Hypothalamus (tissue), 51 donors: ENCODE measurements at places on chromosomes 1 and 21.

GRCh38 chr1:236089046-236089773, 24.3 kb upstream of the NID1 start:
- no peak for DNase-seq

- DNase-seq: no peak
Measured at GRCh38 chr1:230501849-230502248, 75.7 kb upstream of the PGBD5 start.

GRCh38 chr1:17569200-17570139, 30.0 kb downstream of the ARHGEF10L start:
- peak; percentile 69 for DNase-seq

- DNase-seq: no peak
Measured at GRCh38 chr1:214976665-214977064, 105.9 kb upstream of the KCNK2 start.

DNA sequence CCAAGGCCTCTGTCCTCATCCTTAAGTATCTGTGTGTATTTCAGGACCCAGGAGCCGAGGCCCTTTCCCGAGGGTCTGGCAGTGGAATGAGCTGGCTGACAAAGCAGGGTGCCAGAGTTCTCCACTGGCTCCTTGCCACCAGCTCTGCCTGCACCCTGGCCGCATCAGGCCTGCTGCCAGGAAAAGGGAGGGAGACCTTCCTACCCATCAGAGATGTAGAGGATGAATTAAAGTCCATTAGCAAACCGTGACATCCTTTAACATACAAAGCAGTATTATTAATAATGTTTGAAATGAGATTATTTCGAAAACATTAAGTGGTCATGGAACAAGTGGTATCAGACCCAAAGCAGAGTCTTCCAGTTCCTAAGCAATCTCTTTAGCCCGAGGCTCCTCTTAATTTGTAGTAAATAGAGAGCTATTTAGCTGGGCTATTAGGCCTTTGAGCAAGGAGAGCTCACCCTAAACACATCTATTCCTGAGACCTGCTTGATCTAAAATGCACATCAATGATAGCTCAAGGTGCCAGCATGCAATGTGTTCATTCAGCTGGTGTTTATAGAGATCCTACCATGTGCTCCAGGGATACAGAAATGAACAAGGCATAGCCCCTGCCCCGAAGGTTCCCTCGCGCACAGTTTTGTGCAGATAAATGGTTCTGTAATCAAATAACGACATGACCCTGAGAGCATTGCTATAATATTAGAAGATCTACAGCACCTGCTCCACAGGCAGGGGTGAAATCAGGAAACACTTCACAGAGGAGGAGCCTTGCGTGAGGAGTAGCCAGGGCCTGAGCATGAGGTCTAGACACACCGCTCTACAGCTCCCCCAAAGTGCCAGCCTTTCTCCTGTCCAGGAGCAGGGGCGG, 44.0 kb downstream of the FAM163A start:
- no peak for DNase-seq

DNA sequence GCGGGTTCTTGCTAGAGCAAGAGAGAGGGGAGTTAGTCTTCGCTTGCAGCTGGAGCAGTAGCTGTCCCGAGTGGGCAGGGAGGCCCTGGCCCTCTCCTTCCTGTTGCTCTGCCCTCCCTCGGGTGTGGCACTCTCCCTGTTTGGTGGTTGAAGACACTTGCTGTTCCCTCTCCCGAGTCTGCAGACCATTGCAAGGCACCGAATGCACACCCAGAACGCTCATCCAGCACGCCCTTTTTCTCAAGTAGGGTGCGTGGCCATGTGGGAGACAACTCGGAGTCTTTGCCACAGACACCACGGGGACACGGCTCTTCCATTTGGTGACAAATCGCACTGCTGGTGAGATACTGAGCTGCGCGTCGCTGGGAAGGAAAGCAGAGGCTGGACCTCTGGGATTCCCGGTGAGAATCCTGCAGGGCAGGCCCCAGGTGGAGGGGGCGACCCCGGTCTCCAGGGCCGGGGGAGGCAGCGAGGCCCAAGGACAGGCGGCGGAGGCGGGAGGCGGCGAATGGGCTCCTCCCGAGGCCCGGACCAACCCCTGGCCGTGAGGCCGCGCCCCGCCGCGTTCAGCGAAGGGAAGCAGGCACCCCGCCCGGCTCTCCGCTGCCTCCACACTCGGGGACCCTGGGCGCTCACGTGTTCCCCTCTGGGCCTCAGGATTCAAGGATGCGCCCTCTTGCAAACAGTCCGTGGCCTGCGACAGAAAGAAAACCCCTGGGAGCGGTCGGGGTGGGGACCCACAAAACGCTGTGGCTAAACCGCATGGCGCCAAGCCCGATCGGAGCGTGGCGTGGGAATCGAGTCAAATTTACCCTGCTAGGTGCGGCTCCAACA, 10.4 kb upstream of the TMEM200B start:
- DNase-seq: no peak

DNA sequence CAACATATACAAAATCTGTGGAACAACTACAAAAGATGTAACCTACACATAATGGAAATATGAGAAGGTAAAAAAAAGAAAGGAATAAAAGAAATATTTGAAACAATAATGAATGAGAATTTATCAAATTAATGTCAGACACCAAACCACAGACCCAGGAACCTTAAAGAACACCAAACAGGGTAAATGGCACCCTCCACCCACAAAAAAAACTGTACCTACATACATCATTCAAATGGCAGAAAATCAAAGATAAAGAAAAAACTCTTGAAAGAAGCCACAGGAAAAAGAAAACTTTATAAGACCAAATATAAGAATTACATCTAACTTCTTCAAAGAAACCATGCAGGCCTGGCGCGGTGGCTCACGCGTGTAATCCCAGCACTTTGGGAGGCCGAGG, 54.0 kb downstream of the IL12RB2 start:
- no peak for DNase-seq

GRCh38 chr1:111406321-111406768, 21.2 kb downstream of the OVGP1 start:
- DNase-seq: no peak

DNA sequence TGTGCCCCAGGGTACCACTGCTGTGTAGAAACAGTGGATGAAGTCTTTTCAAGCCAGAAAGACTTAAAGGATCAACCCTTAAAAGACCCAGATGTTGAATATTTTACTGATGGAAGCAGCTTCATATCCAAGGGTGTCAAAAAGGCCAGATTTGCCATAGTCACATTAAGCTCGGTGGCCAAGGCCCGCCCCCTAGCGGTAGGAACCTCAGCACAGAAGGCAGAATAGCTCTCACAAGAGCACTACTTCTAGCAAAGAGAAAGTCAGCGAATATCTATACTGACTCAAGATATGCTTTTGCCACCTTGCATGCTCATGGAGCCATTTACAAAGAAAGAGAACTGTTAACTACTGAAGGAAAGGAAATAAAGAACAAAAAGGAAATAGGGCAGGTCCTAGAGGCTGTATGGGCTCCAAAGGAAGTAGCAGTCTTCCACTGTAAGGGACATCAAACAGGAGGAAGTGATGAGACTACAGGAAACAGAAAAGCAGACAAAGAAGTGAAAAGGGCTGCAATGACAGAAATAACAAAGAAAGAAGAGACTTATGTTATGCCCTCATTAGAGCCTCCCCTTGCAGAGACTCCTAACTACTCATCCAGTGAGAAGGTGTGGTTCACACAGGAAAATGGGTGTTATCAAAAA, 90.5 kb downstream of the LIPI start:
- no peak for DNase-seq

GRCh38 chr1:112358061-112358770, 37.8 kb upstream of the CTTNBP2NL start:
- no peak for DNase-seq

GRCh38 chr1:34132161-34132420, 32.9 kb downstream of the CSMD2 start:
- DNase-seq: no peak

GRCh38 chr1:22781483-22781882, 70.8 kb downstream of the EPHB2 start:
- no peak for DNase-seq

GRCh38 chr1:116033322-116033721, 57.0 kb downstream of the SLC22A15 start:
- DNase-seq: no peak

GRCh38 chr1:1989789-1990188, 13.8 kb downstream of the CFAP74 start:
- no peak for DNase-seq

- no peak for DNase-seq
Measured at GRCh38 chr1:159239551-159240220, 35.0 kb downstream of the ACKR1 start.

DNA sequence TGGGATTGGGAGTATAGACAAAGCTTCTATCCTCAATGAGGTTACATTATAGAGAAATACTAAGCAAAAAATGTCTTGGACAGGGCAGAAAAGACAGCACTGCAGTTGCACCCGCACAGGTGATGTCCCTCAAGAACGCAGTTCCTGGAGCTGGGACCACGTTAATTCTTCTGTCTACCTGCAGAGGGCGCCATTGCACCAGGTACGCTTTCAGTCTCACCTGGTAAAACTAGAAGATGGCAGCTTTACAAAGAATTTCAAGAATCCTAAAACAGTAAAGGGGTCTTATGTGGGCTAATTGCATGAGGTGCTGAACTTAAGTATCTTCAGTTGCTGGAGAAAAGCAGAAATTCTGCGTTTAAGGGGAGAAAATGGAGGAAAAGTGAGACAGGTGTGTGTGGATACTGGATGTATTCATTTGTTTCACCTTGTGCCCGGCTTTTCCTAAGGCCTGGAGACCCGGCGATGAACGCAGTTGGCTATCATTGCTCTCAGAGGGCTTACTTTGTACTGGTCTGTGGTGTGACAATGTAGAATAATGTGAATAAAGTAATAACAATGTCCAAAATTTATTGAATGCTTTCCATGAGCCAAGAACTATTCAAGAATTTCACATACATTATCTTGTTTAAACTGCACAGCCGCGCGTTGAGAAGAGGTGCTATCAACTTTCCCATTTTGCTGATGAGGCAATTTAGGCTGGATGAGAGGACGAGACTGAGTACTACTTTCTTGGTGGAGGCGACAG, 276.3 kb upstream of the GREM2 start:
- peak; percentile 3 for DNase-seq

GRCh38 chr1:199691540-199691939, 336.0 kb upstream of the NR5A2 start:
- no peak for DNase-seq

GRCh38 chr1:211198111-211198510, 61.1 kb upstream of the RCOR3 start:
- no peak for DNase-seq

DNA sequence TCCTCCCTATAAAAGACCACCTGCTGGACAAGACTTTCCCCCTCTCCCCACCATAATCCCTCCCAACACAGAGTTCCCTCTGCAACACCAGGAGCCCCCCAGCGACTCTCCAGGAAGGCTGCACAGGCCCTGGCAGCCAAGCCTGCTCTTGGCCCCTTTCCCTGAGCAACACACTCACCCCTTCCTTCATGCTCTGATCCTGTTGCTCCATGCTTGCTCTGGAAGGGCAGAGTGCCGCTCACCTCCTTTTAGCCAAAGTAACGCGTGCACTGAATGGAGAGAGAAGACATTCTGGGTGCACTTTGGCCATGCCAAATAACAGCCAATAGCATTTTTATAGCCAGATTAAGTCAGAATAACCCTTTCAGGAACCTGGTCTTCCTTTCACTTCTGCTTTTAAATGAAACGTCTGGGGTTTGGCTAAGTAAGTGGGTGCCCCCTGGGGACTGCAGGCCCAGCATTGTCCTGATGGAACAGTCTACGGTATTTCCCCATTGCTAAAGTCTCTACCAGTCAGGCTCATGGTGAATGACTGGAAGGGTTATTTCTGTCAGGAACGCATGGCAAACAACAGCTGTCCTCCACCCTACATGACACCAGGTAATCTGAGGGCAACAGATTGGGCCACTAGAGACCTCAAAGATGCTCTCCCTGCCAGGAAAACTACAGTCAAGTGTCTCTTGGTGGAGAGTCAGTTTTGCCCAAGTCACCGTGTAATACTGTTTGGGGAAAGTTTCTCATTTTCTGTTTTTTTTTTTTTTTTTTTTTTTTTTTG, at the start of gene SLC2A5:
SLC2A5 (minus strand) TSS at position 310 of the 775 bp plus-strand sequence; CDS start at position 211, 99 bp downstream.
- peak; percentile 15 for DNase-seq

- peak; percentile 32 for DNase-seq
Measured at GRCh38 chr1:32400876-32401631, 6.8 kb upstream of the BSDC1 start.

- DNase-seq: no peak
Measured at GRCh38 chr1:28112388-28113241, 24.2 kb upstream of the EYA3 start.

- peak; percentile 61 for DNase-seq
Measured at GRCh38 chr1:45018599-45019230, 6.7 kb downstream of the UROD start.

DNA sequence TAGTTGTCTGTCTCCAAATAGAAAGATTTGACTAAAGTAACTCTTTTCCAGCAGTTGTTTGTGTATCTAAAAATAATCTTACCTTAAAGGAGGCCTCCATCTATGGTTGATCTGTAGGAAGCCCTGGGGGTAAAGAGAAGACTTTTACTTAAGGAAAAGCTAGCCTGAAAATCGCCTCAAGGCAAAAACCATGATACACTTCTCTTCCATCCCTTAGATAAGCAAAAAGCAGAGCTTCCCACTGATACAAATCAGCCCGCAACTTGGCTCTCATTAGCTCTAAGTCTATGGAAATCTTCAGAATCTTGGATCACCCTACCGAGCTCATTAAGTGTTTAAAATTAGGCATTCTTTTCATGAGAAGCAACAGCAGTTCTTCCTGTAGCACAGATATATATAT, 576.9 kb upstream of the PTBP2 start:
- DNase-seq: no peak

DNA sequence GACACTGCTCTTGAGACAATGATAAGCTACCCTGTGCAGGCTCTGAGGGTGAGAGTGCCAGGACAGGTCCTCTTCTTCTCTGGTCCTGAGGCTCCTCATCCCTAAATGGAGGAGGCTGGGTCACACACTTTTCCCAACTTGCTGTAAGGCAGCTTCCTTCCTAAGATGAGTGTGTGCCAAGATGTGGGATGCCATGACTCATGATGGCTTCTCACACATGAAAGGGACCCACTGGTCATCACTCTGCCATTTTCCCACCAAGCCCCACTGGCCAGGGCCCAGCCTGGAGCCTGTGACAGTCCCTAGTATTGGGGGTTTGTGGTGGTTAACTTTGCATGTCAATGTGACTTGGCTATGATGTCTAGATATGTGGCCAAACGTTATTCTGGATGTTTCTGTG, 54.4 kb downstream of the CNIH3 start:
- no peak for DNase-seq

GRCh38 chr1:24526940-24527542, 24.4 kb downstream of the RCAN3 start:
- DNase-seq: no peak

GRCh38 chr1:24481101-24481500, 21.5 kb upstream of the RCAN3 start:
- DNase-seq: no peak

DNA sequence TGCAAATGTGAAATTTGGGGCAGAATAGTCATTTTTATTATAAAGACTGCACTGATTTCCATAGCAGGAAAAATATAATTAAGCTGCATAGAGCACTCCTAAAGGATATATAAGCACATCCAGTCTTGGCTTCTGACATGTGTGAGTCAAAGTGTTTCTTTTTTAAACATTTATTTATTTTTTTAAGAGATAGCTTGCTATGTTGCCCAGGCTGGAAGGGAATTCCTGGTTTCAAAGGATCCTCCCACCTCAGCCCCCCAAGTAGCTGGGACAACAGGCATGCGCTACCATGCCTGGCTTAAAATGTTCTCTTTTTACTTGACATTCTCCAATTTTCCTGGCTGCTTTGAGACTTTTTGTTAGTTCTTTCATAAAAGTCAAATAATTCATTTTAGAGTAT, 126.1 kb downstream of the HMCN1 start:
- no peak for DNase-seq
